ENCODE measurements at places on chromosomes 5 and 9.

DNA sequence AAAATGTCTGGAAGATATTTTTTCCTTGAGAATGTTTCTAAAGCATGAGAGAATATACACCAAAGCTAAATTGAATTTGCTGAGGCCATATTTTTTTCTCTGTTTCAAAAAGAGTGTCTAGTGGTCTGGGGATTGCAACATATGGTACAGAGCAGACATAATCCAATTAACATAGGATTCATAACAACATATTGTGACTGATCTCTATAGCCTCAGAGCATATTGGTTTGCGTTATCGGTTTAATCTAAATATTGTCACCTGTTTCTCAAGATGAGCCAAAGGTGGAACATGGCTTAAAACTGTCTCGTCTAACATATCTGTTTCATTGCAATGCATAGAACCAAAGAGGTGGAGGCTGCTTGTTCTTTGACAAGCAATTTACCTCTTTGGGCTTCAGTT is 3.9 kb downstream of the PPP3R2 start:
- no peak for DNase-seq

DNA sequence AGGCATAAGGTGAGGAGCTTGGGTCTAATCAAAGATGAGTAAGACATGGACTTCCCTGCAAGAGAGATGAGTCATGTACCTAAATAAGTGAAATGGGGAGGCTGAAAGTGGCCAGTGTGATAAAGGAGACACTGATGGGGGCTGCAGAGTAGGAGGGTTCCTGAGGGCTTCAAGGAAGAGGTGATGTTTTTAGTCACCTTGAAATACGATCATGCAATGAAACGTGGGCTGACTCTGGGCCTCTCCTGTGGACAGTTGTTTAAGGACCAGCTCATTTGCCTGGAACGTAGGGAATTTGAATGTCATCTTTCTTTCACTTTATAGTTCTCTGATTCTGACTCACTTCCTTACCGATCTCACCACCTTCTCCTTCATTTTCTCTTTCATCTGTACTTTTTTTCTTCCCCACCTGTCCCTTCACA is 49.6 kb upstream of the CPLX2 start:
- DNase-seq: no peak

GRCh38 chr5:170923910-170924620 is 62.2 kb downstream of the RANBP17 start:
- DNase-seq: no peak

DNA sequence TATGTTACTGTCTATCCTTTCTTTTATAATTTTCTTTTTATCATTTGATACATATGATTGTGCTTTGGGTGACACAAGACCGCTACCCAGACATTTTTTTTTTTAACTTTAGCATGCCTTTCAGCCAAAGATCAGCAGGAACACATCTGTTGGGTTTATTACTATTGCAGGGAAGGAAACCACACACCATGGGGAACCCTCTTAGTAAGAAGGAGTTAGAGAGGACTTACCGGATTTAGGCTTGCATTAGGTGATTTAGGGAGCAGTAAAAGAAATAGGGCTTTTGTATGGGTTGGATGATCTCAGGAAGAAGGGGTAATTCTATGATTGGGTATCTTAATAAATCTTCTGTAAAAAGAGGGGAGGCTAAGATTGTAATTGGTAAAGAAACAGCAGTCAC is 138.2 kb downstream of the SNX18 start:
- DNase-seq: no peak

- peak; percentile 65 for DNase-seq
These were observed 181.8 kb downstream of the GLIS3 start for GRCh38 chr9:4117835-4118610.

- no peak for DNase-seq
These were observed 443.9 kb downstream of the ZNF608 start for GRCh38 chr5:124302533-124302932.

DNA sequence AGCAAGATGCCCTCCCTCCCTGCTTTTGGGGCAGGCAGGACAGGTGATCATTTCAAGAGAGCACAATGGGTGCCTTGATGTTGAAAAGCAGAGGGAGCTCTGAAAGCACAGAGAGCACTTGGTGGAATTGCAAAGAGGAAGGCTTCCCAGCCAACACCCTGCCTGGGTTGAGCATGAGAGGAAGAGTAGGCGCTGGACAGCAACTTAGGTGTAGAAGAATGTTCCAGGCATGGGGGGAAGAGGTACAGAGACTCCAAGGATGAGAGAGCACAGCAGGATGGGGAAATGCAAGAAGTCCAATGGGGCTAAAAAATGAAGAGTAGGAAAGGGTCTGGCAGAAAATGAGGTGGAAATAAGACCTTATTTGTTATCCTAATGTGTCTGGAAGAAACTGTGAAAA is 144.8 kb downstream of the TRIM36 start:
- no peak for DNase-seq

Data from NAMALWA (cell line).